SHP77 treated with DMSO at 0.1 percent for 48 hours (cell line): ENCODE measurements at places on chromosomes 11 and 22.
A peak's percentile ranks its signal among the peaks of the same experiment; 100 is the strongest.

- no peak for DNase-seq
These were observed 130.4 kb upstream of the PLET1 start for GRCh38 chr11:112391086-112391485.

- no peak for DNase-seq
These were observed 6.4 kb upstream of the FOSL1 start for GRCh38 chr11:65906602-65907001.

GRCh38 chr11:79615425-79615824 lies 174.6 kb upstream of the TENM4 start:
- DNase-seq, result no peak

- peak; percentile 63 for DNase-seq
These were observed 20.7 kb downstream of the TNKS1BP1 start for GRCh38 chr11:57303990-57304579.

DNA sequence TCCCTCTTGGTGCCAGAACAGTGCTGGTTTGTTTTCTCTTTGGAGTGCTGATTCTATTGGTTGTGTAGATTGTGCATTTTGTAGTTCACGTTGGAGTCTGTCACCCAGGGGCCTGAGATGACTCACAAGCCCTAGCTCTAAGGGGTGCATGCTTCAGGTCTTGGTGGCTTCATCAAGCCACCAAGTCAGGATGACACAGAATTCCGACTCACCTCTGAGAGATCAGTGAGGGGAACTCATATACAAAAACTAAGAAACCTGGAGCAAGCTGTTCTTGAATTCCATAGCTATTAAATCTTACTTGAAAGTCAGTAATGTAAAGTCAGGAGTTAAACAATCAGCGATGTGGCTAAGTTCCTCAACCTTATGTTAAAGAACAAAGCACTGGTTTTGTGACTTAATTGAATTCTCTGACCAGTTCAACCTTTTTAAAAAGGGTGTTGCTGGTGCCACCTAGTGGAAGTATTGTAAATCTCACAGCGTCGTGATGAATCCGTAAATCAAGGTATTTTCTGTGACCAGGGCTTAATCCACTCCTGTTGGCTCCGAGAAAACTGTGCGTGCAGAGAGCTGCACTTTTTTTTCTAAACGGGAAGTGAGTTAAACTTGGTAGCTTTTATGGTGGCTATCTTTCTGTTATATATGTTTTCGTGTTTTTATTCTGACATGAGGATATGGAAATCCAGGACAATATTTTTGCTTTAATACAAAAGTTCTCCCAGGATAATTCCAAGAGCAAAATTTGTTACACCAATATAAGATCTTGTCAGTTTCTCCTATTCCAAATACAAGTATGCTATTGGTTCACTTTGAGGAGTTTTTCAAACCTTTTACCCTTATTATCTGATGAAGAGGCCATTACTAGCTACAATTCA lies 14.6 kb downstream of the MMP13 start:
- peak; percentile 26 for DNase-seq

DNA sequence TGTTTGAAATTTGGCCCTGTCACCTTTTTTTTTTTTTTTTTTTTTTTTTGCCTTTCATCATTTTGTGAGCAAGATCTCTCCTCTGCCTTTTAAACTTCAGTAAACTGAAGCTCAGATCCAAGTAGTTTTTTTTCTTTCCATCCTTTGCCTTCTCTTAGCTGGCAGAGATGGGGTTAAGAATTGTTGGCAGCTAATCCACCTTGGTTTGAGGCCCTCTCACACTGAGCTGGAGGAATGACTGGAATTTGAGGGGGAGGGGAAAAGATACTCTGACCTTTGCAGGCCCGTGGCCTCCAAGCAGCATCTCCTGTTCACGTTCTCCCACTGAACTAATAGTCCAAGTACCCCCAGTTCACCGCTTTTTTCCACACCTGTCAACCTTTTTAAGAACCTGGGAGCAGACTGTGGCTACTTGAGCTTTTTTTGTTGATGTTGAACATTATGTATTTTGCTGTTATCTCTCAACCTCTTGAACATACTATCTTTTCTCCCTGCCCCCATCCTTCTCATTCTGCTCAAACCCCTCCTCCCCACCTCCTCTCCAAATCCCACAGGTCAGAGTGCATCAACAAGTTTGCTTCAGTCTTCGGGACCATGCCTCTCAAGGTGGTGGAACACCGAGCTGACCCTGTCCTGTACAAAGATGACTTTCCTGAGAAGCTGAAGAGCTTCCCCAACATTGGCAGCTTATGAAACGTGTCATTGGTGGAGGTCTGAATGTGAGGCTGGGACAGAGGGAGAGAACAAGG lies 66.2 kb downstream of the ALX4 start:
- DNase-seq, result no peak

DNA sequence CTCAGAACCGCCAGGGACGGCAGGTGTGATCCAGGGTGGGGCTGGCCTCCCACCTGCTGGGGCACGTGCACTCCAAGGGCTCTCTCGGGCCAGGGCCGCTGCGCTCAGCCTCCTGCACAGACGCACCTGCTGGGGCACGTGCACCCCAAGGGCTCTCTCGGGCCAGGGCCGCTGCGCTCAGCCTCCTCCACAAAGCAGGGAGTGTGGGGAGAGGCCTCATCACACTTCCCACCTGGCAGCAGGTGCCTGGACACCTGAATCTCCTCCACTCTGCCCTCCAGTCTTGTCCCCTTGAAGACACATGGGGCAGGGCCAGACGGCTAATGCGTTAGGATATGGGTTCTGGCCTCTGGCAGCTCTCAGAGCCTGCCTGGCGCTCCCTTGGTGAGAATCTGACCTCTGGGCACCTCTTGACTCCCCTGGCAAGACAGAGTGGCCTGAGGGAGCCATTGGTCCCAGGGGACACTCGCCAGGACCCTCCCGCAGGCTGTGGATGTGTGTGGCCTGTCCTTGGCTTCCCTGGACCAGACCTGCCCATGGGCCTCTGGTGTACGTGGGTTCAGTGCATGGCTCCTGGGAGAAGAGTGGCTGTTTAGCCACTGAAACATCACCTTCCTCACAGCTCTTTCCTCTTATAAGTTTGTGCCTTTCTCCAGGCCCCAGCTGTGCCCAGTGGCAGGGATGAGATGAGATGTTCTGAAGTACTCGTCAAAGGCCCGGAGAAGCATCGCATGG lies 73.5 kb downstream of the BRD1 start:
- peak; percentile 20 for DNase-seq

- no peak for DNase-seq
These were observed 138.7 kb downstream of the MAML2 start for GRCh38 chr11:96204366-96204659.

GRCh38 chr11:29937526-29937925 lies 79.3 kb downstream of the KCNA4 start:
- no peak for DNase-seq

DNA sequence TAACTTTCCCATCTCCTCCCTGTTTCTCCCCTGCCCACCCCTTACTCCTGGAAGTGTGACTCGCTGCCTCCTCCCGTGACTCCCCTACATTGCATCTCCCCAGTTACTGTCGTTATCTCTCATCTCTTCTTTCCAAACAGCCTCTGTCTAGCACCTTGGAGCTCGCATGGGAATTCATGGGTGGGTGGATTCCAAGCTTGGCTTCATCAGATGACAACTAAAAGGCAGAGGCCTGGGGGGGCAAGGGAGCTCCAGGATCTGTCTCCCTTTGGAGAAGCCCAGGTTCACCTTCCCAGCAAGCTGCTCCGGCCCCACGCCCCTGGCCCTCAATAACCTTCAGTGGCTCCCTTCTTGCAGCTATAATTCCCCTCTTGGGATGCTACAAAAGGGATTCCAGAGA lies 6.9 kb upstream of the CCND1 start:
- no peak for DNase-seq

DNA sequence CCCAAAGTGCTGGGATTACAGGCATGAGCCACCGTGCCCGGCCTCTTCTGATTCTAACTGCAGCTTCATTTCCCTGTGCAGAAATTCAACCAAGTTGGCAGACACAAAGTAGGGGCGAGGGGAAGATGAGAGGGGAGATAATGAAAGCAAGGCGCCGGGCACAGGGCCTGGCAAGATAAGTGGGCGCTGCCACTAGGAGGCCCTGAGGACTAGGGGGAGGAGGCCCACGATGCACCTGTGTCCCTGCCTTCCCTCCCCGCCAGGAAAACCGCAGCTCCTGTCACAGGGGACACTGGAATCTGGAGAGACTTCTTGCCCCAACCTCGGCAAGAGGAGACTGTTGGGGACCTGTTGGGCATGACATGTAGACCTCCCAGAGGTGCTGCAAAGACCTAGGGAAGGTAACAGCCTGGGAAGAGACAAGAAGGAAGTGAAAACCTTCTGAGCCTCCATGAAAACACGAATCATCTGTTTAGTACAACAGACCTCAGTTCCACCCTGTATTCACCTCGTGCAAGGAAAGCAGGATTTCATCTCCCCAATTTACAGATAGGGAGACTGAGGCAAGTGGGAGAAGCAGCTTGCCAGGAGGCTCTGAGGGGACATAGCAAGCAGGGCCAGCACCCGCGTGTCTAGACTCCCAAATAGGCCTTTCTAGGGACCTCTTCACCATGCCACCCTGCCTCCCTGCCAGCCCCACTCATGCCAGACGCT lies 3.1 kb upstream of the LGALS1 start:
- no peak for DNase-seq

DNA sequence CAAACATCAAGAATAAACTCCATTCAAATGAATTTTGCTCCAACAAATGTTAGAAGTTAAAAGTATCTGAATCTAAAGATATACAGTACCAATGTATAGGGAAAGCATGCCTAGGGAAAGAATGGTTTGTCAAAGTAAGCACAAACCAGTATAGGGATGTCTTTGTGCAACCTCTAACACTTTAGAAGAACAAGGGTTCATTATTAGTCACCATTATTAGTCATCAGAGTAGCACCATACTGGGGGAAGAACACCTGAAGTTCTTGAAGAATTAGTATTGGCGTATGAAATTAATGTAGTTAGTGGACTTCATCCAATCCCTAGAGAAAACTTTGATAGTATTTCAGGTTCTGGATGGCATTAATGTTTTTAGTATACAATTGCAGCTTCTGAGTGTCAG lies 943.7 kb downstream of the METTL15 start:
- no peak for DNase-seq
